ENCODE measurements at places on chromosomes 3 and 15.

GRCh38 chr3:23000371-23000770, 202.8 kb upstream of the UBE2E2 start:
- DNase-seq, result no peak

DNA sequence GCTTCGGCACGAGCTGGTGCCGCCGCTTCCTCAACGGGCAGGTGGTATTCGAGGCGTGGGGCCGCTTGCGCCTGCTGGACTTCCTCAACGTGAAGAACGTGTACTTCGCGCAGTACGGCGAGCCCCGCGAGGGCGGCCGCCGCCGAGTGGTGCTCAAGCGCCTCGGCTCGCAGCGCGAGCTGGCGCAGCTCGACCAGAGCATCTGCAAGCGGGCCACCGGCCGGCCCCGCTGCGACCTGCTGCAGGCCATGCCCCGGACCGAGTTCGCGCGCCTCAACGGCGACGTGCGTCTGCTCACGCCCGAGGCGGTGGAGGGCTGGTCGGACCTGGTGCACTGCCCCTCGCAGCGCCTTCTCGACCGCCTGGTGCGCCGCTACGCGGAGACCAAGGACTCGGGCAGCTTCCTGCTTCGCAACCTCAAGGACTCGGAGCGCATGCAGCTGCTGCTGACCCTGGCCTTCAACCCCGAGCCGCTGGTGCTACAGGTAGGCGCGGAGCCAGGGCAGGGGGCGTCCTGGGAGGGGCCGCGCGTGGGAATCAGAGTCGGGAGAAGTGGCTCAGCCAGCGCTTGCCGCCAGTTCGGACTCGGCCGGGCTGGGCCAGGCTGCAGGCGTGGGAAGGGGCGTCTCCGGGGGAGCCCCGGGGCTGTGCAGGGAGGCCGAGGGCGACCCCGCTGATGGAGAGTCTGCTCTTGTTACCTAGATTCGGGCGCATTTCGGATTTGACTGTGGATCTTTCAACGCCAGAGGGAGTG, 1.1 kb downstream of the DIPK2A start:
- DNase-seq, result peak; percentile 81

DNA sequence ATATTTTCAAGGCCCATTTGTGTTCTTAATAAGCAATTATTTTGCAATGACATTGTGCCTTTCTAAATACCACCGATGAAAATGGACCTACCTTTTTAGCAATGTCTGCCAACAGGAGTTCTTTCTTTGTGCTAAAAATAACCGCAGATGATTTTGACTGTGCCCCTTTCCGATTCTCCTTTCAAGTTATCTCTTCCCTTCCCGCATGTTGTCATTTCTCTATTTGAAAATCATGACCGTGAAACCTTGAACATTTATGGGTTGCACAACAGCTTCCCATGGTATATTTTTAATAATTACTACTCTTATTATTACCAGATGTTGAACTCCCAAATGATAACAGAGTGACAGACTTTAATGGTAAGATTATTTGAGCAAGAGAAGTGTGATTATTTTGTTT, 10.3 kb upstream of the ETFA start:
- DNase-seq, result no peak

DNA sequence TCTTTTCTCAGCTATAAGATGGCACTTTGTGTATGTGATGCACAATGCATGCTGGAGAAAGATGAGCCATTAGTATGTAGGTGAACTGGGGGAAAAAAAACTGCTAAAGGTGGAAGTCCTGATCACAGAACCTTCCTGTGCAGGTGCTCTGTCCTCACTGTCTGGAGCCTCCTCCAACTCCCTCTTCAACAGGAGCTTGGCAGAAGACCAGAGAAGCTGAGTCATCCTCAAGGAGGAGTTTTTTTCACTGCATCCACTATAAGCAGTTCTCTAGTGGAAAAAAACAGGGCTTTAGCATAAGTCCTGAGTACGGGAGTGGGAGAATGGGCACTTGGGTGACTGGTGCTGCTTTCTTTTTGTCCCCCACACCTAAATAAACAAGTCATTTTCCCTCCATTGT, 168.4 kb upstream of the CADPS start:
- DNase-seq, result no peak

DNA sequence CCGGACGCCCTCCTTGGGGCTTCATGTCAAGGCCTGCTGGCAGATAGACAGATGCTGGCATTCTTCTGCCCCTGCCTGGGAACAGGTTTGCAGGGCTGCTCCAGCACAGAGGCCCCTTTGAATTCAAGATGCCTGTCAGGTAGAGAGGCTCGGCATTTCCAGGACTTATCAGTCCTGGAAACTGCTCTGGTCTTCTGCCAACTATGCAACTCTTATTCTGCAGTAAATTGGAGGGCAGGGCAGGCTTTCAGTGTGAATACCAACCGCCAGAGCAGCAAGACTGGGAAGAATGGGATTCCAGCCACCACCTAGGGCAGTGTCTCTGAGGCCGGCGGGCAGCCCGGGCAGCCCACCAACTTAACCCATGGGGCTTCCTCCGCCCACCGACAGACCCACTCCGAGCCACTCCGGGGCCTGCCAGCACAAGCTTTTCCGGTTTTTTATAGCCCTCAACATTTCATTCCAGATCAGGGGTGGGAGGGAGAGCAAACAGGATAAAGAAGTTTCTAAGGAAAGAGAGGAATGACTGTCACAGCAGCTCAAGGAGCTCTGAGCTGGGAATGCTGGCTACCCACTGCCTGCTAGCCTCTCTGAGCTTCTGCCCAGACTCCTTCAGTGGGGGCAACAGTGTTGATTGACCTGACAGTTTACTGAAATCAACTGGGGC, 140.9 kb downstream of the NTRK3 start:
- no peak for DNase-seq

- DNase-seq, result no peak
These were observed 6.1 kb downstream of the NGRN start for GRCh38 chr15:90271459-90272166.

All from A549 (cell line).